CD4-positive, alpha-beta T cell treated with Interleukin-12 subunit alpha and Interleukin-12 subunit beta, for 1 hour (primary cell): ENCODE measurements at places on chromosomes 16 and 17.

DNA sequence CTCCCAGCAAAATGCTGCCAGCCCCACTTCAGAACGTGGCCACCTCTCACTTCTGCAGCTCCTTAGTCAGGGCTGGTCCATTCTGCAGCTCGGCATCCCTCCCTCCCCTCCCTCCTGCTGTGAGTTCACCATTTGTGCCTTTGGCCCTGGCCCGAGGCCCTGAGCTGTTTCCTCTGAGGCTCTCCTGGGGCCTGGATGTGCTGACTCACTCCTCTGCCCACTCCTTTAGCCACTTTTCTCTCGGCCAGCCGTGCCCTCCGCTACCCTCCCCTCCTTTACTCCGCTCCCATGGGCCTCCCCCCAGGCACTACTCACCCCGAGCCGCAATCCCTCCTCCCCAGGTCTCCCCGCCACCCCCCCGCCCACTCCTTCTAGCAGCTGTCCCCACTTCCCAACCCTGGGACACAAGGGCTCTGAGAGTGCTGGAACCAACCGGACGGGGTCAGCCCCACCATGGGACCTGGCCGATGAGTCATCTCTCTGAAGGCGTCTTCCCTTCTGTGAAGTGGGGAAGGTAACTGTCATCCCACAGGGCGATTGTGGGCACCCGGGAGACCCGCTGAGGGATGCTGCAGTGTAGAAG lies 11.5 kb downstream of the KCNG4 start:
- DNase-seq, result no peak

DNA sequence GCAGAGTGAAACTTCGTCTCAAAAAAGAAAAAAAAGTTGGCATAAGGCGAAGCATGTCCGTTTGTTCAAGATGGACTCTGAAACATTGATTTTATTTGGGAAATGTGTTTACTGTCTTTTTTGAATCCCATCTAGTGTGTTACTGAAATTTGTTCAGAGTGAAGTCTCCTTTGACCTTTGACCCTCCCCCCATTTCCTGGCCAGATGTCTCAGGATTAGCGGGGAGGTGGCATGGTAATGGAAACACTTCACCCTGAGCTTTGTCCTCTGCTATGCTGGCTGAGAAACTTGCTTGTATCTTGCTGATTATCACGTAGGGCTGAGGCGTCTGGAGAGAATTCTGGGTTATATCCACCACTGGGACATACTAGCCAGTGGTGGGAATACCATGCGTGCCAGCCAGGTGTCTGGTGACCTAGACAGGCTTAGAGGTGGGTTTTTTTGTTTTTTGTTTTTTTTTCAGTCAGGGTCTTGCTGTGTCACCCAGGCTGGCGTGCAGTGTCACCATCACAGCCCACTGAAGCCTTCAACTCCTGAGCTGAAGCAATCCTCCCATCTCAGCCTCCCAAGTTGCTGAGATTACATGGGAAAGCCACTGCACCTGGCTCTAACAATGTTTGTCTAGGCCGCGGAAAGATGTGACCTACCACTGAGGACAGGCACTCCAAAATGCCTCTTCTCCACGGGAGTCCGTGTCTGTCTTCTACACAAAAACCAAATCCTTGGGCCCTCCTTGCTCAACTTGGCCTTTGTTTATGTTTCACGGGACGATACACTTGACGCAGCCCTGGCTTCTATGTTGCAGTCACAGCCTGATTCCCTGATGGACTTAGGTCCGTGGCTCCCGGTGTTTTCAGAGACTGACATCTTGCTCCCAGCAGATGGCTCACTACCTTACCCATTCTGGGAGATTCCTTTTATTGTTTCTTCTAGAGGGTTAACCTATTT lies 6.6 kb upstream of the GALK1 start:
- DNase-seq, result no peak

DNA sequence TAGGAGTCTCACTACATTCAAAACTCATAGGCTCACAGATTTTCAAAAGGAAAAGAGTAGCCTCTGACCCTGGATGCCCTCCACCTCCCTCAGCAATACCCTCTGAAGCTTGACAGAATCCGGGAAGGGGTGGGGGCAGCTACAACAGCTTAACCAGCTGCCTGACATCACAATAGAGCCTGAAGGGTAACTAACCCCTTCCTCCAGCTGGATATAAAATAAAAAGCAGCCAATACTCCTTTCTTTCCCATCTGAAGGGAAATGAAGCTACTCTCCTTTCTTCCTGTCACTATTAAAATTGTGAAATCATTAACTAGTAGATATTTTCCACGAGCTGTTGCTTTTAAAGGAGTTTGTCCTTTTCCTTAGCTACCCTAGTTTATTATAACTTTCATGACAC lies 24.0 kb downstream of the USP31 start:
- no peak for DNase-seq

DNA sequence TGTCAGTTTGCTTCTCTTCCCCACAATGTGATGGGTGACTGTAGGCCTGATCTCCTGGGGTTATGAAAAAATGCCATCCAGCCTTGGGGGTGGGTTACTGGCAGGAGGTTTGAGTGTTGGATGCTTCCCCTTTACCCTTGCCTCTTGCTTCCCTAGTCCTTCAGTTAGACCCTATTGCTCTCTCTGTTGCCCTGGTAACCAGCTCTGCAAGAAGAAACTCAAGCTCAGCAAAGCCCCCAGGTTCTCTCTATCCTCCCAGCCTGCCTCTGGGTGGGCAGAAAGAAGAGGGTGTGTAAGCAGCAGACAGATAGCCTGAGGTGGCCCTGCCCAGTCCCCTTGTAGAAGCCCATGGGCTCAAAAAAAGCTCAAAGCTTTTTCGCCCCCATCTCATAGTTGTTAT lies 2.8 kb upstream of the RAPGEFL1 start:
- DNase-seq, result no peak

GRCh38 chr17:9767432-9767991 lies 23.9 kb downstream of the DHRS7C start:
- DNase-seq, result no peak

- no peak for DNase-seq
Observed at GRCh38 chr16:49969091-49970030, 55.7 kb upstream of the CNEP1R1 start.

DNA sequence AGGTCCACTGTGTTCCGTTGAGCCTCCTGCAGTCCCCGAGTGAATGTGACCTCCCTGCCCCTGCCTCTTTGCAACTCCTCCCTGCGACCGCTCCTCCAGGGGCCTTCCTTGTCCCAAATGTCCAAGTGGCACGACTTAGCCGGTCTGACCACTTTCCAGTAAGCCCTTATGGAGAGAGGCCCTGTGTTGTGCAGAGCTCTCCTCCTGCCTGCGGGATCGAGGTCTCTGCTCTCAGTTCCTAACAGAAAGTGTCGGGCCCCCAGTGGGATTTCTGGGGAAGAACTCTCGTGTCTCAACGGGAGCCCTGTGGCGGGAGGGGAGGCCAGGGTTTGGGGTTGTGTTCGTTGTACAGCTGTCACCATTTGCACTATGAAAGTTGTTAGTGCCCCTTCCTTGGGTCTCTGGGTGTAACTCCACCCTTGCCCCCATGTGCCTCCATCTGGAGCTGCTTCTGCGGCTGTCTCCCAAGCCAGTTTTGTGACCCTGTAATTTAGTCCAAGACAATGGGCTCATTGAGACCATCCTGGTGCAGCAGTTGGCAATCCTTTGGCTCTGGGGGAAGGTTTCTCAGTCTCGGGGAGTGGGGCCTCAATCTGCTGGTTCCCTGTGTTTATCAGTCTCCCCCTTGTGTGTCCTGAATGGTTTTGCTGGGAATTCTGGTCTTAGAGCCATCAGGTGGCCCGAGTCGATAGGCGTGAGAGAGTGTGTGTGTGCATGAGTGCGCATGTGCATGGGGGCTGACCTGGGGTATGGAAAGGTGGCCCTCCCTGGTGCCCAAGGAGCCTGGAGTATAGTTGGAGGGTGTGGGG lies 234.5 kb downstream of the SEC14L1 start:
- DNase-seq, result no peak

- no peak for DNase-seq
Observed at GRCh38 chr17:19332371-19333131, 30.0 kb downstream of the B9D1 start.

DNA sequence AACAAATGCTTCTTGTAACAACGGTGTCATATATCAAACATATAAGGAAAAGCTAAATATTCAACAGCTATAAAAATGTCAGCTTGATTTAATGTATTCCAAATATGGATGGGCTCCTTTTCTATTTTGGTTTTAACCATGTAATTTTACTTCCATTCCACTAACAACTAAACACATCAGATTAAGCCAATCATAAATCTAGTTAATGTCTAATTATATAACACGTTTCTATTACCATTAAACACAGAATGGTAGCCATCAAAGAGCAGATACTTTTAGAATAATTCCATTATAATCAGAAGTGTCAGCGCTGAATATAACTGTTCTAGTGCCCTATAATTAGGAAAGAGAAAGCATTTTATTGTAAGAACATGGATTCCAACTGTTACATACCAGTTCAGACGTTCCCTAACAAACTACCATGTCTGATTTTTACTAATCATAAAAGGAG lies 10.0 kb downstream of the CMC2 start:
- DNase-seq, result no peak

- DNase-seq, result no peak
Observed at GRCh38 chr16:89012622-89012995, 35.6 kb upstream of the CBFA2T3 start.

DNA sequence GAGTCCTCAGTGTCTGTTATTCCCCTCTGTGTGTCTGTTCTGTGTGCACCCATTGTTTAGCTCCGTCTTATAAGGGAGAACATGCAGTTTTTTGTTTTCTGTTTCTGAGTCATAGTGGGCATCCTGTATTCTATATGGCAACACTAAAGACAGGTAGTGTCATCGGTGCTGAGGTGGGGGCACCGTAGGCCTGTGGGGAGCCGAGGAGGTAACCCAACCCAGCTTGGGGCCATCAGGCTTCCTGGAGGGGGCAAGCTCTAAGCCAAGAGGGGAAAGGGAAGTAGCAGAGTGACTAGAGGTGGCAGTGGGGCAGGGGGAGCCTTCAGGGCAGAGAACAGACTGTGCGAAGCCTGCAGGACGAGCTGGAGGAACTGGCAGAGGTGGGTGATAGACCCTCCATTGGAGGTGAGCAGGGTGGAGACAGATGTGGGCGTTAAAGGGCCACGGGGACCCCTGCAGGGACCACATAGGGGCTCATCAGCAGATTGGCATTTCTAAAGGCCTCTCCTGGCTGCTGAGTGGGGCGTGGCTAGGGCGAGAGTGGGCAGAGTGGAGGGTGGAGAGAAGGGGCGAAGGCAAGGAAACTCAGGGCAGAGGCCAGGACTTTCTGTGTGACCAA lies 36.5 kb downstream of the CPNE2 start:
- DNase-seq, result peak; percentile 52

GRCh38 chr17:76140661-76141211 lies 309 bp downstream of the FOXJ1 start:
- DNase-seq, result no peak

- DNase-seq, result no peak
Observed at GRCh38 chr16:2388875-2389433, 40.3 kb upstream of the CCNF start.

DNA sequence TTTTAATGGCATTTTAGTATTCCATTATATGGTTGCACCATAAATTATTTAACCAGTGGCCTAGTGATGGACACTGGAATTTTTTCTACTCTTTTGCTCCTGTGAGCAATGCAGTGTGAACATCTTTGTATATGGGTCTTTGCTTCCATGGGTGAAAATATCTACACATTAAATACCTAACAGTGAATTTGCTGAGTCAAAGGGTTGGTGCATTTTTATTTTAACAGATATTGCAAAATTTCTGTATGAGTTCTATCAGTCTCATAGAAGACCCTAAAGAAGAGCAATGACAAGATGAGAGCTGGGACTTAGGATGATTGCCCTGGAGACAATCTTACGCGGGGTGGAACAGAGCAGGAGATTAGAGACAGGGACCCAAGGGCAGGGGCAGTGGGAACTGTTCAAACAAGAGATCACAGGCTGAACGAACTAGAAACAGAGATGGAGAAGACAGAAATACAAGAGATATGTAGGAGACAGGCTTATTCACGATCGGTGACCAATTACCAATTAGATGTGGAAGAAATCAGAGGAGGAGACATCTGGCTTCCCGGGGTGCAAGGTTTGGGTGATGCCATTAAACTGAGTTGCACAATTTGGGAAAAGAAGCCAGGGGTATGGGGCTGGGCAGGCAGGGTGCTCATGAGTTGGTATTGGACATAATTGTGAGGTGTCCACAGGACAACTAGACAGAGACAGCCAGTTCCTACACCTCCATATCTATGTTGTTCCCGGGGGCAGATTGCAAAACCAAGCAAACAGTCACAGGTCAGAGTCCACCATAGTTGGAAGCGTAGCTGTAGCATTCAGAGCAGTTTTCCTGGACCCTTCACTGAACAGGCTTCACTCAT lies 39.9 kb upstream of the LONP2 start:
- DNase-seq, result no peak

DNA sequence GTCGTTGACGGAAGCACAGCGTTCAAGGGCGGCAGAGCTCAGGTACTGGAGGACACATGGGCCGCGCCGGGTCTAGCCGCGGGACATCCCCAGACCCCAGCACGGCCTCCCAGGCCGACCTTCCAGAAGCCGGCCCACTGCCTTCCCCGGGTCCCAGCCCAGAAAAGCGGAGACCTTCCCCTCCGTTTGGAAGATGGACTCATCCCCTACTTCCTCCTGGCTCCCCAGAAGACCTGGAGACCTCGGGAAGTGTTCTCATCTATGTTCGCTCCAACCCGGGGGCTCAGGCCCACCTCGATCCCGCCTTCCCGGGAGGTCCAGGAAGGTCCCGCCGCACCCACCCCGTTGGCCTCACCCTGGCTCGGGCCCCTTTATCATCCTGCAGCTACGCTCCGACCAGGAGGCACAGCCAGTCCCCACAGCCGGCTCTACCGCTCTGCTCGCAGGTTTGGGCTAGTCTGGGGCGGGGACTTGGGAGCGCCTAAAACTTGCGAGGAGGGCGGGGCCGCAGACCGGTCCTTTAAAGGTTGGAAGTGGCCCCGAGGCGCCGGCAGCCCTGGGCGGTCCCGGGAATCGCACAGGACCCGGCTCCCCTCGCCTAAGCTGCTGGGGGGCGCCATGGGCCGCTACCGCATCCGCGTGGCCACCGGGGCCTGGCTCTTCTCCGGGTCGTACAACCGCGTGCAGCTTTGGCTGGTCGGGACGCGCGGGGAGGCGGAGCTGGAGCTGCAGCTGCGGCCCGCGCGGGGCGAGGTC lies at the start of gene ALOX12:
Gene ALOX12, plus strand, starts transcription at position 550 of the 756 bp plus-strand sequence. Its CDS starts 69 bp downstream, at position 619.
- no peak for DNase-seq

- DNase-seq, result no peak
Observed at GRCh38 chr17:79202480-79202879, 127.9 kb downstream of the ENGASE start.

GRCh38 chr17:3917391-3917931 lies 1.2 kb upstream of the P2RX1 start:
- DNase-seq, result no peak

- no peak for DNase-seq
Observed at GRCh38 chr17:35094902-35095301, 24.8 kb downstream of the RAD51D start.

DNA sequence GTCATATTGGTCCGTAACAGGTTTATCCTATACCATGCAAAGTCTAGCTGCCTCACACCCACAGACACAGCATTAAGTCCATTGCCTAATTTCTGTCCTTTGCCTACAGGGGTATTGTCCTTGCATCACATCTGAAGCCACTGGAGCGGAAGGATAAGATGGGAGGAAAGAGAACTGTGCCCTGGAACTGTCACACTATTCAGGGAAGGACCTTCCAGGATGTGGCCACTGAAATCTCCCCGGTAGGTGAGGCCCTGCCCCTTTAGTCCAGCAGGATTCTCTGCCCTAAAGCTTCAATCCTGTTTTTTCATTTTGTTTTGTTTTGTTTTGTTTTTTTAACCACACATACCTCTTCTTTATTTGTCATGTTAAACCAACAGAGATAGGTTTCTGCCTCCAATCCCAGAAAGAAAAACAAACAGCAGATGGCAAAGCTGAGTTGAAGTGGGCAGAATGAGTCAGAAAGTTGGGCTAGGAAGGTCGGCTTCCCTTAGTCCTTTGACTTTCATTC lies 2.2 kb upstream of the EFTUD2 start:
- no peak for DNase-seq

GRCh38 chr16:64704386-64704785 lies 417.5 kb downstream of the CDH11 start:
- DNase-seq, result no peak
